ENCODE measurements at places on chromosomes 3 and 15.

- no peak for DNase-seq
Observed at GRCh38 chr3:74590620-74591262, 23.7 kb downstream of the CNTN3 start.

DNA sequence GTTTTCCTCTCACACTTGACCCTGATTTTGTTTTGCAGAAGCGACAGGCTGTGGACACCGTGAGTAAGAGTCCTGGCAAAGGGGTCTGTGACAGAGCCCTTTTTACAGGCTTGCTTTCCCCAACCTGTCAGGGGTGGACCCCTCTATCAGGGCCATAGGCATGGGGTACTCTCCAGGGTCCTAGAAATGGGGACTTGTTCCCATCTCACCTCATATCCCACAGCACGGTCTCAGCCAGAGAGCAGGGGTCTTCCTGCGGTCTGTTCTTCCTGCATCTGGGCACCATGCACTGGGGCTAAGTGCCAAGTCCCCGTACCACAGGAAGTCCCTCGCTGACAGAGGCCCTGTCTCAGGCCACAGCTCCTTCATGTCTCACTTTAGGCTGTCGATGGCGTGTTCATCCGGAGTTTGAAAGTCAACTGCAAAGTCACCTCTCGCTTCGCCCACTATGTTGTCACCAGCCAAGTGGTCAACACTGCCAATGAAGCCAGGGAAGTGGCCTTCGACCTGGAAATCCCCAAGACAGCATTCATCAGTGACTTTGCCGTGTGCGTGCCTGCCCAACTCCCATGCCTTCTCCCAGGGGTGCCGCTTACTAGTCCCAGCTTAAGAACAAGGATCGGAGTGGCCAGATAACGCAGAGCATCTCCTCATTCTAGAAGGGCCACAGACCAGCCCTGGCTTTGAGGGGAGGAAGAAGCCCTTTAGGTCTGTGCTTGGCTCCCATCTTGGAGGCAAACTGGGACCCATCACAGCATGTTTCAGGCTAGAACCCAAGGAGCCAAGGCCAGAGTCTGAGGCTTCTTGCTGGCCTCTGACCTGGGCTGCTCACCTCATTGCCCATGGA is 783 bp downstream of the ITIH1 start:
- no peak for DNase-seq

DNA sequence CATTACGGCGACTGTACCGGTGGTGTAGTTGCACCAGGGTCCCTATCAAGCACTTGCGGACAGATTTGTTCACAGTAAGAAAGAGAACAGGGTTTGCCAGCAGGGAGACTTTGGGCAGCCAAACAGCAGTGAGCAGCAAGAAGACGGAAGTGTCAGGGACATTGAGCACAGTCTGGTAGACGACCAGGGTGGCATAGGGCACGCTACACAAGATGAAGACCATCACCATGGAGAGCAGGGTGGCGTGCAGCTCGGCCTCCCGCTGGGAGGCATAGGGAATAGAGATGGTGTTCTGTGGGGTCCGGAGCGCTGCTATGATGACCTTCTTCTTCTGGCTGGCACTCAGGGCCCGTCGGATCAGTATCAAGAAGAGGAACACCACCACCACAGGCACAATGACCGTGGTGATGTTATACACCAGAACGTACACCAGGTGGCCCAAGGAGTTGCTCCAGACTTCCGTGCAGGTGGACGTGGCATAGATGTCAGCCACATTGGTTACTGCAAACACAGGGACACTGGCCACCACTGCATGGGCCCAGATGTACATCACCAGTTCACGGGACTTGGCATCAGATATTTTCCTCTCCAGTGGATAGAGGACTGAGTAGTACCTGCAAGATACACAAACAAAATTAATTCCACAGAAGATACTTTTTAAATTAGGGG is 19.1 kb upstream of the FSIP1 start:
- no peak for DNase-seq

DNA sequence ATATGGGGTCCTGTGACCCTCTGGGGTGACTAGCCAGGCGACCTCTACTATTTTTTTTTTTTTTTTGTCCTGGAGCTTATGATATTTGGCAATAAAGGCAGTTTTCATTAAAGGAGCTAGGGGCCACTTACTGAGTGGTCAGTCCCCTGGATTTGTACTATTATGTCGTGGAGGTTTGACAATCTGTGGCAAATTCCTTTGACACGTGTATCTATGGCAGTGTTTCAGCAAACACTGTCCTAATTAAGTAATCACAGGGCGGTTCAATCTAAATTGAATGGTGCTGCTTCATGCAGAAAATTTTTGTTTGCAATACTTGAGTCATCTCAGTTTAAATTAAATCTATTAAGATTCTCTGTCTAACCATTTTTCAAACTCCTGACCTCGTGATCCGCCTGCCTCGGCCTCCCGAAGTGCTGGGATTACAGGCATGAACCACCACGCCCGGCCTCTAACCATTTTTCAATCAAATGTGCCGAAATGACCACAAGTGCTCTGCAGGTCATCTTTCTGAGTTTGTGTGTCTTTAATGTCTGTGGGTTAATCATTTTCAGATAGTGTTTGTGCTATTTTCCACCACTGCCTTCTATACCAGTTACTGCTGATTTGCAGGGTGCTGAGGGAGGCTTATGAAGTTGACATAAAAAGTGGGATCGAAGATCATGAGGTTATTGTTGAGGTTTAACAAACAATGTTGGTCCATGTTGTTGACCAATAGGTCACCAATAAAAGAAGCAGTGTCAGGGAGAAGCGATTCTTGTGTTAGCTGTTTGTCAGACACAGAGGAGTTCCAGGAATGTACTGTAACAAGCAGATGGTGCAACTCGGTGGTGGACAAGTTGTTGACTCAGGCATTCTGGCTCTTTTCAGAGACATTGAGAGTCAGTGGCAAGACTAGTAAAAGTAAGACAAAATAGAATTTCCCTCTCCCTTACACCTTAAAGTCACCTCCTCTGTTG is 18.6 kb upstream of the SLC2A2 start:
- DNase-seq: peak; percentile 59

- no peak for DNase-seq
Observed at GRCh38 chr3:12719541-12719940, 39.5 kb downstream of the TMEM40 start.

GRCh38 chr3:127256733-127257271 is 31.0 kb downstream of the PRR20G start:
- no peak for DNase-seq

DNA sequence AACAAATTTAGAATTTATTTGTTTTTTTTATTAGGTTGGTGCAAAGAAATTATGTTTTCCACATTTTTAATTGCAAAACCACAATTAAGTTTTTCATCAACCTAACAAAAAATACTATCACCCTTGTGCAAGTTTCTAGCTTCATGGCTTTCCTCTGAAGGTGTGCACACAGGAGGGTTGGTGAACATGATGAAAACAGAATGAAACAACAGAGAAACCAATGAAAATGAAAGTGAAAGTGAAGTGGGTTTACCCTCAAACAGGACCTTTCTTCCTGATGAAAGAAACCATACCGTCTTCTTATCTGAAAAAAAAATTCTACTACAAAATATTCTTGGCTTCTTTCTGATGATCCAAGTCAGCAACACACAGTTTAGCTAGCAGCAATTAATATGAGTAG is 71.9 kb upstream of the FEZF2 start:
- peak; percentile 20 for DNase-seq

DNA sequence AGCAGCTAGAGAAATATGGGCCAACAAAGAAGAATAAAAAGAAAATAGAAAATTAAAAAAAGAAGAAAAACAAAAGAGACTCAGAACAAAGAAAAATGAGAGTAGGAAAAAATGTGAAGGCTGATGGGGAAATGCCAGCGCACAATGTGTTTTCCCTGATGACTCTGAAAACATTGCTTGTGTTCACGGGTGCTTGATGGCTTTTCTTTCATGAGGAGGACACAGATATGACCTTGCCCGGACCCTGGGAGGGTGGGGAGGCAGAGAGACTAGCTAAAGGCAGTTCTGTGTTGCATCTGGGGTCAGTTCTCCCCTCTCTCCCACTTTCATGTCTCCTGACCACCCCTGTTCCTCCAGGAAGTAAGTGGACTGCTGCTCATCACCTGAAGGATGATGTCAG is 125.9 kb downstream of the MOBP start:
- no peak for DNase-seq

GRCh38 chr3:112136959-112137693 is 4.1 kb upstream of the GCSAM start:
- peak; percentile 40 for DNase-seq

- peak; percentile 55 for DNase-seq
Observed at GRCh38 chr3:122668930-122669730, 11.5 kb upstream of the PARP14 start.

DNA sequence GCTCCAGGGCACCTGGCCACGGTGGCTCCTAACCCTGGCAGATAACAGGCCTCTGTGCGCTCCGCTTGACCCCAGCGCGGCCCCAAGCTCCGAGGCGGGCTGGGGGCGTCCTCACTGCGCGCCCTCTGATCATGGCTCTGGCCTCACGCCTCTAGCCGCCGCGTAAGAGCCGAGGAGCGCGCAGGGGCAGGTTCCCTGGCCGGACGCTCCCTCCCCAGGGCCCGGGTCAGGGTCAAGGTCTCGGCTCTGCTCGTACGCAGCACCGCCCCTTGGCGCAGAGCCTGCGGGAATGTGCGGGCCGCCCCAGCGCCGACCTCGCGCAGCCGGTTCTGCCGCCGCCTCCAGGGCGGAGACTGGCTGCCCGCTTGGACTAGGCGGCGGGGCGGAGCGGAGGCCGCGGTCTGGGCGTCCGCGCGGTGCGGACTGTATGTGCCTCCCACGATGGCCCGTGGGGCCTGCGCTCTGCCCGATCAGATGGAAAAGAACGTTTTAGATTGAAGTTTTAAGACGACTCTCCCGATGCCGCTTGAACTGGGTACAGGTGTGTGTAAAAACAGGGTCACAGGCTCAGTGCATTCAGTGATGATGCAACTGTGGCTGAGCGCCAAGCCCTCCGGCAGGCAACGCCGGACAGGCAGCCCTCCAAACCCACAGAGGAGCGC is 40.8 kb downstream of the CHST14 start:
- peak; percentile 25 for DNase-seq

DNA sequence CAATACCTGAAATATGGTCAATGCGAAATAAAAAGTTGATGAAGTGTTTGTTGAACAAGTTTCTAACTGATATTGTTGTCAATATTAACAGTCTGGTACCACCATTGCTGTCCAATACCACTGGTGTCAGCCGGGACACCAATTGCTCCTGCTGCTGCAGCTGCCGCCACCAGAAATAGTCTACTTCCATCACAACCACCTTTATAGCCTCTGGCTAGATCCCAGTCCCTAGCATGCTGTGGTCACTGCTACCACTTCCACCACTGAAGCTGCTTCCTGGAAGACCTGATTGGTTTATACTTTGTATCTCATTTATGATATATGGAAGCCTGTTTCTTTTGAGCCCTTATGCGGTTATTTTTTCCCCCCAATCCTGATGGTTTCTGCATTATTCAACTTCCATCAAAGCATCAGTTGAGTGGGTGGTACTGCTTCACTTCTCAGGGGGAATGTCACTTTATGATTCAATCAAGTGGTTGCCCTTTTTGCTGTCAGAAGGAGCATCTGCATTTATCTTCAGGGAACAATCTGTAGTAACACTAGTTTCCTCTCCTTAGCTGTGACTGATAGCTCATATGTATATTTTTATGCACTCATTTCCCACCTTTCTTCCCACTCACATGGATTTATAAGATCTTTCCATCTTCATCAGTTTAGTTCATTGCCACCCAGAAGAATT is 11.7 kb downstream of the LNP1 start:
- no peak for DNase-seq

GRCh38 chr15:59976480-59977271 is 27.4 kb upstream of the FOXB1 start:
- DNase-seq: no peak

DNA sequence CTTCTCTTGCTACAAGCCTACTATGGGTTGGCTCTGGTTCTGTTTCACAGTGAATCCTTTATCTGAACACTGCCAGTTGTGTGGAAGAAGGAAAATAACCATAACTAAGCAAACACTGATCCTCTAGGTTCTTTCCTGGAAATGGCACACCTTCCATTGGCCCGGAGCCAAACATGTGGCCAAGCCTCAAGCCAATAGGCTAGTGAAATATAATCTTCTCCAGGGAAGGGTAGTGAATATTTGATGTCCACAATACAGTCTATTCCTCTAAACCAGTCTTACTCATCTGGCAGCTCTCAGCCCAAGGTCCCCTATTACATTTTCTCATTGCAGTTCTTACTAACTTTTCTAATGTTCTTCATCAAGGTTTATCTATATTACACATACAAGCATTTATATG is 921.3 kb downstream of the TUSC7 start:
- no peak for DNase-seq

GRCh38 chr3:150146991-150147761 is 176.5 kb upstream of the PFN2 start:
- DNase-seq: peak; percentile 87
